ENCODE measurements at places on chromosomes 2 and 18.

DNA sequence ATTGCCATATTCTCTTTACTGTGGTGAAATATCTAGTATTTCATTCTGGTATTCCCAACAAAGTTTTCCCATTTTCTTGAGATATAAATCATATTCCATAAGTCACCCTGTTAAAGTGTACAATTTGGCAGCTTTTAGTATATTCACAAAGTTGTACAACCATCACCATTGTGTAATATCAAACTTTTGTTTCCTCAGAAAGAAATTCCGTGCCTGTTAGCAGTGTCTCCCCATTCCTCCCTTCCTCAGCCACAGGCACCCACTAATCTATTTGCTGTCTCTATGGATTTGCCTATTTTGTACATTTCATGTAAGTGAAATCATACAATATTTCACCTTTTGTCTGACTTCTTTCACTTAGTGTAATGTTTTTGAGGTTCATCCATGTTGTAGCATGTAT, 19.7 kb downstream of the NCOA1 start:
- DNase-seq, result no peak

- no peak for DNase-seq
These were observed 208.6 kb downstream of the C1D start for GRCh38 chr2:67854103-67854743.

DNA sequence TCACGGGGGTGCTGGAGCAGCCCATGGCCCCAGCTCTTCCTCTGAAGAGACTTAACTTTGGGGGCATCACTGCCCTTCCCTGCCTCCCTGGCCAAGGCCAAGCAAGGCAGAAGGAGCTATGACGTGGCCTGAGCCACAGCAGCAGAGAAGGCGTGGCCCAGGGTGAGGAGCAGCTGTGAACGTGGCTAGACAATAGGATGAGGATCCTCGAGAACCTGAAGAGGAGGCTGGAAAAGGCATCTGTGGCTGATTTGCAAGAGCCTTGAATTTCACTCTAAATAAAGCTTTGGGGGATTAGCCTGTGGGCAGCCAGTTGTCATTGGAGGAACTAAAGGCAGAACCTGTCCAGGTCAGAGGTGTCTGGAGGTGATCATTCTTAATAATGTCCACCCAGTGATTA, 652.9 kb upstream of the ID2 start:
- no peak for DNase-seq

GRCh38 chr2:223020971-223021675, 30.9 kb upstream of the KCNE4 start:
- DNase-seq, result no peak

DNA sequence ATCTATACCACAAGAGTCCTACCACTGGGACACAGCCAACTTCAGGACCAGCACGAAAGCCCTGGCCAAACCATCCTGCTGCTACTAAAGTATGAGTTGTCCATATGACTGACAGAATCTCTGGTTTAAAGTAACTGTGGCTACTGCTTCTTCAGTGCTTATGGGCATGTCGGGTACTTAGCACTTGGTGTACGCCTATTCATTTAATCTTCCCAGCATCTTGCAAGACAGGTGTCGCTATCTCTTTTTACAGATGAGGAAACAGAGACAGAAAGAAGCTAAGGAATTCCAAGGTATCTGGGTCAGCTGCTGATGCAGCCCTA, 203.4 kb upstream of the ID2 start:
- no peak for DNase-seq
